ENCODE measurements at places on chromosomes 16 and 17.
A peak's percentile ranks its signal among the peaks of the same experiment; 100 is the strongest.

DNA sequence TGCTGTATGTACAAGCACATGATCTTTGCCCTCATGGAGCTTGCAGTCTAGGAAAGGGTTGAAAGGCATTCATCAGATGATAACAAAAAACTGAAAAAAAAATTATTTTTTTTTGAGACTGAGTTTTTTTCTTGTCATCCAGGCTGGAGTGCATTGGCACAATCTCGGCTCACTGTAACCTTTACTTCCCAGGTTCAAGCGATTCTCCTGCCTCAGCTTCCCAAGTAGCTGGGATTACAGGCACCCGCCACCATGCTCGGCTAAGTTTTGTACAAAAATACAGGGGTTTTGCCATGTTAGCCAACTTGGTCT, 38.7 kb upstream of the BCAS3 start:
- no peak for DNase-seq

GRCh38 chr17:20273741-20274500, 193.4 kb downstream of the LGALS9B start:
- DNase-seq: no peak

GRCh38 chr17:42476411-42476810, 17.7 kb downstream of the ATP6V0A1 start:
- DNase-seq: no peak

DNA sequence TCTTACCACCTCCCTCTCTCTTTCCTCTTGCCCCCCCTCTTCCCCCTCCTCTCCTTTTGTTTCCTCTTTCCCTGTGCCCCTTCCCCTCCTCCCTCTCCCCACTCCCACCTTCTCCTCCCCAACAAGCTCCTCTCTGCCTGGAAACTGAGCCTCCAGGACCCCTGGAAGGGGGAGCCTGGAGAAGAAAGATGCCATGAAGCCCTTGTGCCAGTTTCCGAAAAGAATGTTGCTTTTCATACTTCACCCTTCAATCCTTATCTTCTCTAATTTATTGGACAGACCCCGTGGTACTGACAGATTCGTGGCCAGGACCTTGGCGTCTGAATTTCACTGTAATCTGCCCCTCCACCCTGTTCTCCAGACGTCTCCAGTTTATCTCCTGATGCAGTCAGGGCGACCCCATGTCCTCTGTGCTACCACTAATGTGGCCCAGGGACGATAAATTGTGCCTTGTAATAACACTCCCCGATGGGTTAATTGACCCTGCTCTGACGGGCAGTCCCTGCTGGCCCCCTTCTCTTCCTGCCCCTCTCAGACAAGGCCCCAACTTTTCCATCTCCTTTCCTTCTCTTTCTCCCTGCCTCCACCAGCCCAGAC, 138.4 kb upstream of the GSE1 start:
- no peak for DNase-seq

DNA sequence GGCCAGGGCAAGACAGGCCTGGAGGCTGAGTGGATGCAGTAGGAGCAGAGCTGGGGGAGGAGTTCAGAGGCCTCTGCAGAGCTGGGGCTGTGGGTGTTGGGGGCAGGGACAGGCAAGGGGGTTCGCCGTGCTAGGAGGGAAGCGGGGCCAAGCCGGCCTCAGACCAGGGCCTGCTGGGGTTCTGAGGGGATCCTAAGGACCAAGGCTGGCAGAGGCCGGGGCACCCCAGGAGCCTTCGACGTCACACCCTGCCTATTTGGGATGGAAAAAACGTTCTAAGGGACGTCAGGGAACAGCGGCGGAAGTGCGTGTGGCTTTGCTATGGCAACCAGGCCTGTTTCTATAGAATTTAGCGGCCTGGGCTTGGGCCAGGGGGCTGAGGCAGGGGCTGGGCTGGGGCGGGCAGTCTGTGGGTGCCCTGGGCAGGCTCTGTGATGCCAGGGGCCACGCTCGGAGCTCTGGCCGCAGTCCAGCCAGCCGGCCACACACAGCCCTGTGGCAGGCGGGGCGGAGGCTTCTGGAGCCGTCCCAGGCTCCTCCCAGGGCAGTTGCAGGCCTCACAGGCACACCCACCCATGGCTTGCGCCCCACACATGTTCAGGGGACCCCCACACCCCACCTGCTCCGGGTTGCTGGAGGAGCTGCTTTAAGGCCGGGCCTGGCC, 3.7 kb downstream of the TRAF7 start:
- no peak for DNase-seq

GRCh38 chr16:4426021-4426684, 485 bp downstream of the DNAJA3 start:
- no peak for DNase-seq

- DNase-seq: no peak
Observed at GRCh38 chr17:73325527-73325842, 13.7 kb upstream of the CDC42EP4 start.

GRCh38 chr17:41615454-41615853, 2.9 kb upstream of the KRT16 start:
- no peak for DNase-seq

DNA sequence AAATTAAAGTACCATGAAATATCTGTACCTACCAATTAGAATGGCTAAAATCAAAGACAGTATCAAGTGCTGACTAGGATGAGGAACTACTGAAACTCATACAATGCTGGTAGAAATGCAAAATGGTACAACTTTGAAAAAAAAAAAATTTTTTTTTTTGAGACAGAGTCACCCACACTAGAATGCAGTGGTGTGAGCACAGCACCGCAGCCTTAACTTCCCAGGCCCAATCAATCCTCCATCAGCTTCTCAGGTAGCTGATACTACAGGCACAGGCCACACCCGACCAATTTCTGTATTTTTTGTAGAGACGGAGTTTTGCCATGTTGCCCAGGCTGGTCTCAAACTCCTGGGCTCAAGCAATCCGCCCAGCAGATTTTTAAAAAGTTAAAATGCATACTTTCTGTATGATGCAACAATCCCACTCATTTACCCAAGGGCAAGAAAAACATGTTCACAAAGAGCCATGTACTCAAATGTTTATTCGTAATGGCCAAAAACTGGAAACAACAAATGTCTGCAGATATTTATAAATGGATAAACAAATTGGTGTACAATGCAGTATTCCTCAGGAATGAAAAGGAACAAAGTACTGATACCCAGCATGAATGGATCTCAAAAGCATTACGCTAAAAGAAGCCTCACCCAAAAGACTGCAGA, 8.7 kb downstream of the SMURF2 start:
- no peak for DNase-seq

- DNase-seq: no peak
Observed at GRCh38 chr17:3695129-3695722, 729 bp downstream of the P2RX5 start.

DNA sequence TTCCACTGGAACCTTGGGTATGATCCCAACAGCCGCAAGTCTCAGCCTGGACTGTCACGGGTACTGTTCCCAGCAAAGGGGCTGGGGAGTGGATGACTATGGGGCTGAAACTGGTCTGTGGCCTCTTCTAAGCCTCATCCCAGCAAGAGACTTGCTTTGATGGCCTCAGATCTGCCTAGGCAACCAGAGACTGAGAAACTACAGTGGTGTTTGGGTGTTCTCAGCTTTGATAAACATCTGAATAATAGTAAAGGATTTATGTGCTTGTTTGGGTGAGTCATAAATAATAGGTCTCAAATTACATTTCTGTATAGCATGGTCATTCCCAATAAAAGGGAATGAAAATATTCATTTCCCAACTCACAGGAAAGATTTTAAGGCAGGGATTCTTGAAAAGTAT, 30.2 kb upstream of the ULK2 start:
- no peak for DNase-seq

- no peak for DNase-seq
Observed at GRCh38 chr16:53611179-53611696, 92.4 kb downstream of the RPGRIP1L start.

- DNase-seq: peak; percentile 69
Observed at GRCh38 chr17:8153957-8154607, 1.9 kb upstream of the PER1 start.

DNA sequence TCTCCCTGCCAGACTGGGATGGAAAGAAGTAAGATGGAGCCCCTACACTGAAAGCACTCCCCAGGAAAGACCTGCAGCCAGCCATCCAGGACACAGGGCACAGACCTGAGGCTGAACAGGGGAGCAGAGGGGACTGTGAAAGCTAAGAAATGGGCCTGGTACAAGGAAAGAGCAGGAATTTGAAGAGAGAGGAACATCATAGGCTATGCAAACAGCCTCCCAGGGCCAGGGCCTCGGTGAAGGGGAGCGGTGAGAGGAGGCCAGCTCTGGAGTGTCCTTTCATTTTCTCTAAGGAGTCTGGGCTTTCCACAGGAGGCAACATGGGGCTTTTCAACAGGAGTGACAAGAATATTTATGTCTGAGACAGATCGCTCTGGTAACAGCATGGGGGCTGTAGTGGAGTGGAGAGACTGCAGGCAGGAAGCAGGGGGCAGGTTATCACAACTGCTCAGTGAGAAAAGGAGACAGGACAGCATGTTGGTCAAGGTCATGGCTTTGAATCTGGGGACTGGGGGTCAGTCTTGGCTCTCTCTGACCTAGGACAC, 50.1 kb downstream of the TOM1L2 start:
- no peak for DNase-seq
